Aorta (tissue), 5 donors: ENCODE measurements at places on chromosomes 1 and 21. TPM values are rescaled to one million over a fixed set of nuclear protein-coding genes. Genes with fewer than 3 reads are reported as not detected.

APCS gene
- total RNA-seq: not detected

HSPA6 gene
- 19.0 TPM for total RNA-seq

C1orf210 gene
- not detected for total RNA-seq

CCDC30 gene
- 6.3 TPM for total RNA-seq

DNA sequence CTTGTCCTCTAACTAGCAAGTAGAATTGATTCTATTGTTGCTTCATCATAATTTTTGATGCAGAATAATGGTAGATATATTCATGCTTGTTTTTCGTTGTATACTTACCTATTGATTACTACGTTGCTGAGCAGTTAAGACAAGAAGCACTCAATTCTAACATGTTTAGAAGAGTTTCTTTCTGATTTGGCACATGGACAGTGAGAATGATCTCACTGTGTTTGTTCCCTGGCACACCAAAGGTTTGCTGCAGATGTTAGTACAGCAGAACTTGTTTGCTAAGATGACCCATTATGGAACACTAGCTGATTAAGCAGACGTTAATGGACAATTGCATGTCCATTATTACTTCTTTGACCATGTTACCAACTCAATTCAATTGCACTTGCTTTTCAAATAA, 184.7 kb upstream of the SGIP1 start:
- DNase-seq: no peak

GRCh38 chr1:14921057-14921456, 232.5 kb upstream of the TMEM51 start:
- no peak for DNase-seq

GRCh38 chr1:60878323-60878722, 204.0 kb upstream of the NFIA start:
- DNase-seq: no peak
